CD14-positive monocyte (primary cell): ENCODE measurements at places on chromosomes 12 and 14. TPM values are rescaled to one million over a fixed set of nuclear protein-coding genes. Genes with fewer than 3 reads are reported as not detected.

CCDC197 gene
- not detected for polyA plus RNA-seq

SYNE3 gene
- 3.5 TPM for polyA plus RNA-seq

NPAS3 gene
- not detected for polyA plus RNA-seq

EPYC gene
- not detected in 2 replicates for polyA plus RNA-seq

GRCh38 chr12:130715998-130716968 is at the start of gene RIMBP2:
RIMBP2 (minus strand) TSS chr12:130716299; CDS start chr12:130479013, 237,286 bp downstream.
- no peak for DNase-seq

GRCh38 chr12:132739600-132740312 is 21.9 kb downstream of the ANKLE2 start:
- no peak for DNase-seq

- DNase-seq, result peak; percentile 98
Measured at GRCh38 chr12:98439981-98440581, 75.3 kb upstream of the TMPO start.

- no peak for DNase-seq
Measured at GRCh38 chr12:114406316-114406983, 506 bp upstream of the TBX5 start.

DNA sequence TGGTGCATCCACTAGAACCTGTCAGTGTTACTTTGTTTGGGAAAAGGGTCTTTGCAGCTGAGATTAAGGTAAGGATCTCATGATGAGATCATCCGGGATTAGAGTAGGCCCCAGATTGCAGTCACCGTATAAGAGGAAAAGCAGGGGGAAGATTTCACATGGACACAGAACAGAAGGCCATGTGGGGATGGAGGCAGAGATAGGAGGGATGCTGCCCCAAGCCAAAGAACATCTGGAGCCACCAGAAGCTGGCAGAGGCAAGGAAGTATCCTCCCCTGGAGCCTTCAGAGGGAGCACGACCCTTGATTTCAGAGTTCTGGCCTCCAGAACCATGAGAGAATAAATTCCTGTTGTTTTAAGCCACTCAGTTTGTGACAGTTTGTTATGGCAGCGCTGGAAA is 39.6 kb downstream of the CMKLR1 start:
- no peak for DNase-seq

- no peak for DNase-seq
Measured at GRCh38 chr12:89134213-89134770, 218.0 kb downstream of the DUSP6 start.

- no peak for DNase-seq
Measured at GRCh38 chr12:66633676-66634075, 45.2 kb downstream of the GRIP1 start.

GRCh38 chr12:91104812-91105466 is 6.4 kb downstream of the LUM start:
- no peak for DNase-seq

DNA sequence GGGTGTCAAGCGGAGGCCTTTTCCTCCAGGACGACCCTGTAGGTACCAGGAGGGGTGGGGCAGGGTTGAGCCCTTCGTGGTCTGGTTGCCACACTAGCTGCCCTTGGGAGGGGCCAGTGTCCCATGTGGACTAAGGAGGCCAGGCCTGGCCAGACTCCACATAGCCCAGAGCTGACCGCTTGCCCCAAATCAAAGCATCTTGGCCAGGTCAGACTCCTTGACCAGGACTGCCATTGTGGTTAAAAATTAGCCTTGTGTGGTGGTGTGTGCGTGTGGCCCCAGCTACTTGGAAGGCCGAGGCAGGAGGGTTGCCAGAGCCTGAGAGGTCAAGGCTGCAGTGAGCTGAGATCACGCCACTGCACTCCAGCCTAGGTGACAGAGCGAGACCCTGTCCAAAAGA is 24.8 kb downstream of the ALDH2 start:
- no peak for DNase-seq

- no peak for DNase-seq
Measured at GRCh38 chr12:15712823-15713660, 76.1 kb downstream of the EPS8 start.

DNA sequence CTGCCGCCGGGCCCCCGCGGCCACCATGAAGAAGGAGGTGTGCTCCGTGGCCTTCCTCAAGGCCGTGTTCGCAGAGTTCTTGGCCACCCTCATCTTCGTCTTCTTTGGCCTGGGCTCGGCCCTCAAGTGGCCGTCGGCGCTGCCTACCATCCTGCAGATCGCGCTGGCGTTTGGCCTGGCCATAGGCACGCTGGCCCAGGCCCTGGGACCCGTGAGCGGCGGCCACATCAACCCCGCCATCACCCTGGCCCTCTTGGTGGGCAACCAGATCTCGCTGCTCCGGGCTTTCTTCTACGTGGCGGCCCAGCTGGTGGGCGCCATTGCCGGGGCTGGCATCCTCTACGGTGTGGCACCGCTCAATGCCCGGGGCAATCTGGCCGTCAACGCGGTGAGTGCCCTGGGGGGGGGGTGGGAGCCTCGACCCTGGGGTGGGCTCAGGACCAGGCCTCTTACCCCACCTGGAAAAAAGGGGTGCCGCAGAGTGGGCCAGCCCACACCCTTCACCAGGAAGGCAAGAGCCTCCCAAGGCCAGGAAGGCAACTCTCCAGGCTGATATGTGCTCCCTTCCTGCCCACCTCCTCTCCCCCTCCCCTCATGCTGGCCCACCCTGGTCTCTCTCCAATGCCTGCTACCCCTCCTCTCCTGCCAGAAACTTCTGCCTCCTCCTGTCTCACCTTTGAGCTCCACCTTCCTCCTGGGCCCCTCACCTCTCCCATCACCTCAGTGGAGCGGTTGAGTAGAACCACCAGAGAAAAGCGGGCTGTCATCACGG is 507 bp downstream of the AQP5 start:
- DNase-seq, result no peak

DNA sequence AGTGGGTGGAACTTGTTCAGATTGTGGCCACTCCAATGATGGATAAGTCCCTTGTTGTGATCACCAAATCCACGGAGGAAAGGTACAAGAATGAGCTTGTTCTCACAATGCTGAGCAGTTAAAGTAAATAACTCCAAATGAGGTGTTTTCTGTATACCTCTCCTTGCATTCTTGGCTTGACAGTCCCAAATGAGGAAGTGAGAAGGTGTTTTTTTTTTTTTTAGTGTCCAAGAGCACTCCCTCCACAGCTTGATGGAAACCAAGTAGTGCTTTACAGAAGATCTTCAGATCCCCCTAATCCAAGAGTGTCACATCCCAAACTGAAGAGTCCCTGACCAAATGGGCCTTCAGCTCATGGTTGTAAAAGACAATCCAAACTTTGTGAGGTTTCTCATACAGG is 153.6 kb downstream of the ATP23 start:
- DNase-seq, result no peak

DNA sequence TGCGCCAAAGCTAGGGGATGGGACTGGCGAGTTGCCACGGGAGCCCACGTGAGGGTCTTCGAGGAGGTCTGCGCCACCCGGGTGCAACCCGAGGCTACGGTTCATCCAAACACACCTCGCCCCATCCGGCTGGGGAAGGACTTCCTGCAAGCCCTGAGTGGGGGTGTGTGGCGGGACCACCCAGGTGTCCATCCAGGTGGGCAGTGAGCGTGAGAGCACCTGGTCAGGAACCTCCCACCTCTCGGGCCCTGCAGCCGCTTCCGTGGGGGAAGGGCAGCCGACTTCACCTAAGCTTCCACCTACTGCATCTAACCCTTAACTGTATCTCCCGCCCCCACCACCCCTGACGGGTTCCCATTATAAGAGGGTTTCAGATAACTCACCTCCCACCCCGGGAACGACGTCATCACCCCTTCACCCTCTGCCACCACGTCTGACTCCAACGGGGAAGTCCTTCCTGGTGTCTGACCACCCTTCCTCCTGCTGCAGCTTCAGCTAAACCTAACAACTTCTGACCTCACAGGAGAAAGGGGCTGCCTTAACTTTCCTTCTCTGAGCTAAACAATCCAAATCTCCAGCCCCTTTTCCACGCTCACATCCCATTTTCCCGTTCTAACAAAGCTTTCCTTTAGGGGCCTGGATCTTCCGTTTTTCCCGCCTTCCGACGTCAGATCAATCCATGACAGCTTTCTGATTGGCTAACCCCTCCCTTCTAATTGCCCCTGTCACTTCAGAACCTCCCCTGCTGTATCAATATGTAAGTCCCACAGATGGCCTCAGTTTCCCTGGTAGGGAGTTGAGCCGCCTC is 27.4 kb upstream of the SMUG1 start:
- peak; percentile 76 for DNase-seq
